IMR-90 (cell line): ENCODE measurements at places on chromosomes 6 and 20. TPM values are rescaled to one million over a fixed set of nuclear protein-coding genes. Genes with fewer than 3 reads are reported as not detected.
A peak's percentile ranks its signal among the peaks of the same experiment; 100 is the strongest.

DNA sequence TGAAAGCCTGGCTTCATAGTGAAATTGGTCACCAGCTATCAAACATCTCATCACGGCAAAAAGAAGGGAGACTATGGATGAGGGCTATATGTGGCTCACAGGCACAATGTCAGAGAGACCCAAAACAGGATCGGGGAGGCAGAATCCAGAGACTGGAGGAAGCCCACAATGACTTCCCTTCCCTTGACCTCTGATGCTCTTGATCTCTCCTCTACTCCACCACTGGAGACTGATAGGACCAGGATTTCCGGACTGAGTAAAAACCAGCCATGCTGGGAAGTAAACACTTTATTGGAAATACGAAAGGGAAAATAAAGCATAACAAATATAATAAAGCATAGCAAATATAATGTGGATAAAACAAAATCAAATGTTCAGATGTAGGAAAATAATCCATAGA lies 597.3 kb downstream of the UTRN start:
- H3K4me1 ChIP-seq, result no peaks in the 10 kb centered on the region
- no peaks in the 10 kb centered on the region for H3K27me3 ChIP-seq
- no peak overlapping the region for H3K4me3 ChIP-seq
- no peak overlapping the region for H3K27ac ChIP-seq
- no peak for DNase-seq
- no peaks in the 10 kb centered on the region for H3K36me3 ChIP-seq

DNA sequence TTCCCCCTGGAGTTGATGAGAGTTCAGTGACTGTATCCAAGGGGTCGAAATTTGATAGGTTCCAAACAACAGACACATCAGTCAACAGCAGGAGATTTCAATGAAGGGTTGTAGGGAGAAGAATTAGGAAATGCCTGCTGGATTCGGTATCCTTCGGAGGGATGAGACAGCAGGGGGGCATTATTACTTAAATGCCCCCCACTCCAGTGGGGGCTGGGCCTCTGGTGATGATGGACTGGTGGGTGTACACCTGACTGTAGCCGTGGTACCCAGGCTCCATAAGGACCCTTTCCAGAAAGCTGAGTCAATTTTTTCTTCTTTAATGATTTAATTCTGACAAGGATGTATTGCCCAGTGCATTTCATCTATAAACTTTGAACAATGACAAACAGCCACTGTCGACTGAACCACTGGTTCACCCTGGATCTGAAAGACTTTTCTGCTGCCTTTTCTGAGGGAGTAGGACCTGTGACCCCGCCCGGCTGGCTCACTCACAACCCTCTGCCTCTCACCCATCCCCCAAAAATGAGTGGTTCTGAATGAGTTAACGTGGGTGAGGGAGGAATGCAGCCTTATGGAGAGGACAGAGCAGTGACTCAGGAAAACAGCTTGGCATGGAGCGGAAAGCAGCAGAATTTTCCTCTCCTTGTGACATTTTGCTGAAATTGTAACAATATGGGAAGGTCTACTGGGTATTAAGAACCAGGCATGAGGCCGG lies 41.0 kb downstream of the ZMYND8 start:
- no peaks in the 10 kb centered on the region for H3K27me3 ChIP-seq
- H3K27ac ChIP-seq, result peak overlapping the region; percentile 68
- peaks cover 2% of the 10 kb centered on the region; the same call in 1 of the 2 replicates for H3K36me3 ChIP-seq
- DNase-seq, result peak; percentile 95
- no peak overlapping the region for H3K4me3 ChIP-seq

The CSE1L gene
- polyA plus RNA-seq, result 26.4 and 34.3 TPM in 2 replicates

The DYNLT2 gene
- 0.32 and 0.44 TPM in 2 replicates for polyA plus RNA-seq

- H3K4me1 ChIP-seq, result no peaks in the 10 kb centered on the region
- H3K4me3 ChIP-seq, result no peak overlapping the region
- no peak overlapping the region for H3K27ac ChIP-seq
- no peaks in the 10 kb centered on the region for H3K36me3 ChIP-seq
- no peak for DNase-seq
These were observed 28.9 kb upstream of the ASF1A start for GRCh38 chr6:118865100-118865391.

The LAMA5 gene
- polyA plus RNA-seq, result 7.3 and 11.4 TPM in 2 replicates

DNA sequence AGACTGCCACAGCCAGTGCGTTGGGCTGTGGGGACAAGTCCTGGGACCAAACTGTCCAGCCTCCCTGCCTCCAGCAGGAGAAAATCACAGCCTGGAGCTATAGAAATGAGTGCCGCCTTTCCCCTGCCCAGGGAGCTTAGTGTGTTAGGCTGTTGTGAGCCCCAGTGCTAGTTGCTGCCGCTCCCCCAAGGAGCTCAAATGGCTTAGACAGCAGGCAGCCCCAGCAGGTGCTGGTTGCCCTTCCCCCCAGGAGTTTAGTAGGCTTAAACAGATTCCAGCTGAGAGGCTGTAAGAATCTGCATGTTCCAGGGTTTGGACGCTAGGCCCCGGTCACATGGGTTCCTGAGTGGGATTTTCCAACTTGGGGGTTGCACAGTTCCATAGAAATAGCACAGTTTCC lies 27.2 kb upstream of the HMGN3 start:
- H3K4me1 ChIP-seq, result no peaks in the 10 kb centered on the region
- no peak overlapping the region for H3K27ac ChIP-seq
- no peaks in the 10 kb centered on the region for H3K36me3 ChIP-seq
- no peak for DNase-seq
- H3K4me3 ChIP-seq, result no peak overlapping the region
- no peaks in the 10 kb centered on the region for H3K27me3 ChIP-seq

The EEF1A2 gene
- polyA plus RNA-seq, result 3.2 and 4.6 TPM in 2 replicates

GRCh38 chr6:154951345-154952200 lies 43.5 kb upstream of the TIAM2 start:
- no peak overlapping the region for H3K27ac ChIP-seq
- DNase-seq, result no peak
- H3K27me3 ChIP-seq, result no peaks in the 10 kb centered on the region
- H3K36me3 ChIP-seq, result peaks cover 4% of the 10 kb centered on the region; the same call in 1 of the 2 replicates
- H3K4me1 ChIP-seq, result no peaks in the 10 kb centered on the region
- H3K4me3 ChIP-seq, result no peak overlapping the region

The TRIM39 gene
- 6.7 and 7.5 TPM in 2 replicates for polyA plus RNA-seq

The TMEM244 gene
- 0.21 TPM in 1 of 2 replicates, not detected in the other for polyA plus RNA-seq

GRCh38 chr20:3276680-3277015 lies 37.7 kb upstream of the SLC4A11 start:
- H3K4me3 ChIP-seq, result no peak overlapping the region
- peaks cover 48% of the 10 kb centered on the region for H3K36me3 ChIP-seq
- H3K27me3 ChIP-seq, result no peaks in the 10 kb centered on the region
- DNase-seq, result peak; percentile 22

DNA sequence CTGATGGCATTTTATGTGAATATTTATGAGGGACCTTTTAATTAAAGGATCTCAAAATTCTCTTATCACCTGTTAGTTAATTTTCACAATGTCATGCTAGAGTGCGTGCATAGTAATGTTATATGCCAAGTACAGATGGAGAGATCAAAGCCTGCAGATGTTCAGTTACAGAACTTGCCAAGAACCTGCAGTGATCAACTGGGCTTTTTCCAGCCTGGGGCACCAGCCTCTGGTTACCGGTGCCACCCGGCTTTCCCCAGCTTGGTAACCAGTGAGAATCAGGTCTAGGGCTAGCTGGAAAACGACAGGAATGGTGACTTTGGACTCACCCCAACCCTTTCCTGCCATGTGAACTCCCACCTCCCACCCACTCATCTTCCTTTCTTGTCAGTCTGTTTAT lies 91.8 kb downstream of the CAP2 start:
- H3K36me3 ChIP-seq, result no peaks in the 10 kb centered on the region
- H3K4me1 ChIP-seq, result no peaks in the 10 kb centered on the region
- DNase-seq, result no peak
- no peaks in the 10 kb centered on the region for H3K27me3 ChIP-seq

- no peaks in the 10 kb centered on the region; the same call in 1 of the 2 replicates for H3K27me3 ChIP-seq
- no peaks in the 10 kb centered on the region for H3K4me1 ChIP-seq
- H3K4me3 ChIP-seq, result no peak overlapping the region
- DNase-seq, result no peak
- no peaks in the 10 kb centered on the region for H3K36me3 ChIP-seq
These were observed 371.8 kb upstream of the SULF2 start for GRCh38 chr20:48156951-48157700.
